ENCODE measurements at places on chromosomes 5 and 9. TPM values are rescaled to one million over a fixed set of nuclear protein-coding genes. Genes with fewer than 3 reads are reported as not detected.

GRCh38 chr9:129140397-129141065, 29.3 kb downstream of the PTPA start:
- peak; percentile 30 for DNase-seq

- DNase-seq, result no peak
Measured at GRCh38 chr5:90347462-90347861, 62.1 kb downstream of the CETN3 start.

GRCh38 chr9:2726650-2727340, 9.5 kb downstream of the KCNV2 start:
- no peak for DNase-seq

DNA sequence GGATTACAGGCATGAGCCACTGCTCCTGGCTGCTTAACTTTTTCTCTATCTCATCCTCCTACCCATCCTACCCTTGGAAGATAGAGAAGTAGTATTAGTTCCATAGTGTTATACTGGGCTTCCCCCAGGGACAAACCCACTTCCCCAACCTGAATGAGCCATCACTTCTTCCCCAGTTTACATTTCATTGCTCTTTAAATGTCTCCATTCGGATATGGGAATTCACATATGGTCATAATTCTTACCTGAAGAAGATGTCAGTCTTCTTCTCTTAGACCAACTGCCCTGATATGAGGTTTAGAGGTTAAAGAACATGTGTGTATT, 1.9 kb downstream of the CD274 start:
- DNase-seq, result no peak

GRCh38 chr9:136700959-136701667, 11.3 kb upstream of the DIPK1B start:
- DNase-seq, result no peak

DNA sequence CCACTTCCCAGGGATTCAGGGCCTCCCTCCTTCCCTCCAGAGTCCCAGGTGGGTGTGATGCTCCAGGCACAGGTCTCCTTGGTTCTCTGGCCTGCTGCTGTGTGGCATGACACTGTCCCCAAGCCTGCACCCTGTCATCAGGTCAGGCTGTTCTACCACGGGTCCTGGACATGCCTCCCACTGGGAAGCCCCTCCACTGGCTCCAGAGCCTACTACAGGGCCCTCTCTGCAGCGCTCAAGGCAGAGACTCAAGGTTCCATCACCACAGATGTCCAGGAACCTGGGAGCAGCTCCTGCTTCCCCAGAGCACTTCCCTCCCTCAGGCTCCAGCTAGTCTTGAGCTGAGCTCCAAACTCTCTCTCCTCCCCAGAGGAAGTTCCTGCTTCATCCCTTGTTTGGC, 237.3 kb downstream of the PBX3 start:
- no peak for DNase-seq

- no peak for DNase-seq
Measured at GRCh38 chr9:101265261-101265660, 119.5 kb downstream of the BAAT start.

GRCh38 chr5:178627259-178627598, 379 bp upstream of the CLK4 start:
- no peak for DNase-seq

DNA sequence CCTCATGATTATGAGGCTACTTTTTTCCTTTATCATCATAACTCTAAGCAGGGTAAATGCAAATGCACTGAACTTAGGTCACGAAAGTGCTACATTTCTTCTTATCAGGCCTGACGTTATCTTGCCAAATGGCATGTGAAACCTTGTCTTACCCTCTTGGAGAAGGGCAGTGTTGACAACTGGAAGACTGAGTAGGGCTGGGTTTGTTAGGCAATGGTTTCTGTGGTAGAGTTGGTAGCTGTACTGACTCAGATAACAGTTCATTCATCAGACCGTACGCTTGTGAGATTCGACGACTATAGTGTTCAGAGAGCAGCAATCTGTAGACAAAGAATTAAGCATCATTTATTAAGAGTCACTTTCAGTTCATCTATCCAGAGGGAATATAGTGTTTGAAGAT, 127.7 kb downstream of the CPLANE1 start:
- DNase-seq, result no peak

DNA sequence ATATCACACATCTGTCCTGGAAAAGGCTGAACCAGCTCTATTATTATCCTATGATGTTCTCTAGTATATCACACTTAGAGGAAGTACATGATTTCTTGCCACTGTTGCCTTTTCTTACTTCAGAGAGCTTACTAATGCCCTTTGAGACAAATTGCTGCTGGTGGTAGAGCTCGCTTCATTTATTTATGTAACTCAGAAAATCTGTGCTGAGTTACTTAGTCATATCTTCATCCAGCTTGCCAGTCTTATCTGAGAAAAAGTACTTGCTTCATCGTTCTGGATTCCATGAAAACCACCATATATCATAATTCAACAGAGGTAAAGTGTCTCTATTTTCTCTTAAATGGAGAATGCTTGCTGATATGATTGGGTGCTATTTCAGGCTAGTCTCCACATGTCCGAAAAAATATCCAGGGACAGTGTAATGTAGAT, 26.6 kb downstream of the PTPDC1 start:
- no peak for DNase-seq

DNA sequence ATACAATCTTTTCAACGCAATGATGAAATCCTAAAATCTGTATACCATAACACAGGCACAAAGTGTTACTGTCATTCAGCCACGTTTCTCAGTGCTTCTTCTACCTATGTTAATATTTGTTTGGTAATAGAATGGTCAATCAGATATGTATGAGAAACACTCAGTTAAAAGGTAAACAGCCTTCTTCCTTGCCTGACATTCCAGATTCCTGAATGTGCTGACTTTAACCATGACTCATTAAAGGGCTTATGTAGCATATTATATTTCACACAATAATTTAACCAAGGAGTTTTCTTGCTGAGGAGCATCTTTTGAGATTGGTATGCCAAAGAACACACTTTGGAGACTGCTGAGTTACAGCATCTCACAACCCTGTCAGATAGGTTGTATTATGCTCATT, 187.6 kb downstream of the CETN3 start:
- DNase-seq, result no peak

GRCh38 chr9:31490551-31491106, 893.8 kb upstream of the ACO1 start:
- no peak for DNase-seq

DNA sequence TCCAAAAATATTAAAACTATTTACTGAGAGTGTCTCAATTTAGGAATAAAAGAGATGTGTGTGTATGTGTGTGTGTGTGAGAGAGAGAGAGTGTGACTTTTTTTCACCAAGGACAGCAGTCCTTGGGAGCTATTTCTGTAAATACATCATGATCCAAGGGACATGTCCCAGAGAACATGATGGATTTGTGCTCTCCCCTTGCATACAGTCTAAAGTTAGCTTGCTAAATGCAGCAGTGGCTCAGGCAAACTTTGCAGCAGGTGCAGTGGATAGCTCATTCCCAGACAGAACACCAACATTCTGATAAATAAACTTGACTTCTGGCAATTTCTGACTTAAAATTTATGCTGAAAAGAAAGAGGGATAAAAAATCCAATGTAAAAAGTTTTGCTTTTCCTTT, 55.4 kb upstream of the SGCD start:
- DNase-seq, result no peak

DNA sequence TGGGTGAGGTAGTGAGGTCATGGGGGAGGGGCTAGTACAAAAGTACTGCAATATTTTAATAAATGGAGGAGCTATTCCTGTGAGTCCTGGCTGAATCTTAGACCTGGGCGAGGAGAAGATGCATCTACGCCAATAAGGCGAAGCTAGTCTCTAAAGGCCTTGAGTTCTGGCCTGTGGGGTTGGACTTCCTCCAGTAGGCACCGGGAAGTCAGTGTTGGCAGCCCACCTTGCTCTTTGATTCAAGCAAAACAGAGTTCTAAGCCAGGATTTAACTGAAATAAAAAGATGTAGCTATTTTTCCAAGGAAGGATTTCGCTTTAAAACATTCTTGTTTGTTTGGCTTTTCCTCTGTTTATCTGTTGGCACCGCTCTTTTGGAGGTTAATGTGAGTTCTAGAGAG, 244.6 kb downstream of the KIF4B start:
- DNase-seq, result no peak

DNA sequence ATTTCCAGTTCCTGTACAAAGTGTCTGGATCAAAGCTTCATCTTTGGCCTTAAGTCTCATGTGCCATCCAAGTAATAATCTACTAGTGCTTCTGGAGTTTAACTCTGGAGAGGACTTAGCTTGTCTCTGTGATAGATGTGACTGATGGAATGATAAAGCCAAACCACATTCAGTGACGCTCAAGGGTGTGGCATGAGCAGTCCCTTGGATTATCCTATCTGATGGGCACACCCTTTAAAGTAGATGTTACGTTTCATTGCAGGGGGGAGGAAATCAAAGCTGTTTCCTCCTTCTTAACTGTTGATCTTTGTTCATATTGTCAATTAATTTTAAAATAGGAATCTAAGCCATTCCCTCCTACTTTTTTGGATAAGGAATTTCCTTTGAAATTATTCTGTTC, 8.5 kb upstream of the EGFLAM start:
- no peak for DNase-seq

DNA sequence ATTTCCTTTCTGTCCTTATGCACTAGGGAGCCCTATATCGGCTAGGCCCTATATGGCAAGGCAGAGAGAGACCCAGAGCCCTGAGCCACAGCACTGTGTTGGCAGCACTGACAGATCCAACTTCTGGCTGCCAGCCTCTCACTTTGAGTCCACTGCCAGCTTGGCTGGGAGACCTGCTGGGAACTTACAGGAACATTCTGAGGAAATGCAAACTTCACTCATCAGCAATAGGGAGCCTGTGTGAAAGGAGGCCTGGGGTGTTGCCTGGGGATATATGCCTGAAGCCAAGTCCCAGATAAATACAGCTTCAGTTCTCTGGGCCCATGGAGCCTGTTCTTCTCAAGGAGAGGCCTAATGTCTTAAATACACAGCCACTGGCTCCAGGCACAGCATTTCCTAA, 78.0 kb downstream of the ADRB2 start:
- no peak for DNase-seq

DNA sequence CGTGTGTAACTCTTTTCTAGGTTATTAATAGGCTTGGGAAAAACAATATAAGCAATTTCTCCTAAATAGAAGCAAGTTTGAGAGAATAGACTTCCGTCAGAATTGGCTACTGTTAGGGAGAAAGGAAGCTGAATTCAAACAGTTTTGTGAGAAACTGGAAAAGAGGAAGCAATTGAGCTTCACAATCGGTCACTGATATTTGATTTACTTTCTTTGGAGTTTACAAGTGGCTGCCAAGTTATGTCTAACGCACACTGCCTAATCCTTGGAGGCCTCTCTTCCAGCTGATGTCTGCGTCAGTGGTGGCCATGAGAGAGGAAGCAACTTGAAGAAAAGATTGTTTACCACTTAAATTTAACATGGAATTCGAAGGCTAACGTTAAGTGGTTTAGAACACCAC, 319.5 kb downstream of the ADGRV1 start:
- DNase-seq, result no peak

DNA sequence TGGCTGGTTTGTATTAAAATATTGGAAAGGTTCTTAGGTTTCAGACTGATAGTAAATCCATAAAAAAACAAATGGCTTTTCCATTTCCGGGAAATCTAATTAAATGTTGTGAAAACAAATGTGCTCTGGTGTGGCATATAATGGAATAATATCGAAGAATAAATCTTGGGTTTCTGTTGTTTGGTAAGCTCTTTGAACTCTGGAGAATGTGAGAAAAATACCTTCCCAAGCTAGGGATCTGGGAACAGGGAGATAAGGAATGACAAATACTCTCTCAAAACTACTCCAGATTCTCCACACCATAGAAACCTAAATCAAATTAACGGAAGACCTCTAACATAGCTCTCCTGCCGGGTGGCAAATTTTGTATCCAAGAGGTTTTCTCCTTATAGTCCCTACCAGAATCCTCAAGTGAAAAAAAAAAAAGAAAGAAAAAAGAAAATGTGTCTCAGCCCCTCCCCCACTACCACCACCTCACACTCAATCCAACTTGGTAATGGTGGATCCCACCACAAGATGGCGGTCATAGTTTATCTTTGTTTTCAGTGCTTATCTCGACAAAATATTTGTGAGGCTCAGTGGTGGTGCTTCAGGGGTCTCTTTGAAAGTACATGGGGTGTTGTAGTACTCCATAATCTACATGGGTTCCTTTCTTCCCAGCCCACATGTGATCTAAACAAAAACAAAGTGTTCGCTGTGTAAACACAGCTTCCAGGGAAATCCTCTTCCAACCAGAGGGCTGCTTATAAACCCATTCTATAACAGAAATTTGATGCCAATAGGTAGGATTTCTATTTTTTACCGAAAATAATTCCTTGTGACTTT, 54.5 kb upstream of the FST start:
- DNase-seq, result no peak

DNA sequence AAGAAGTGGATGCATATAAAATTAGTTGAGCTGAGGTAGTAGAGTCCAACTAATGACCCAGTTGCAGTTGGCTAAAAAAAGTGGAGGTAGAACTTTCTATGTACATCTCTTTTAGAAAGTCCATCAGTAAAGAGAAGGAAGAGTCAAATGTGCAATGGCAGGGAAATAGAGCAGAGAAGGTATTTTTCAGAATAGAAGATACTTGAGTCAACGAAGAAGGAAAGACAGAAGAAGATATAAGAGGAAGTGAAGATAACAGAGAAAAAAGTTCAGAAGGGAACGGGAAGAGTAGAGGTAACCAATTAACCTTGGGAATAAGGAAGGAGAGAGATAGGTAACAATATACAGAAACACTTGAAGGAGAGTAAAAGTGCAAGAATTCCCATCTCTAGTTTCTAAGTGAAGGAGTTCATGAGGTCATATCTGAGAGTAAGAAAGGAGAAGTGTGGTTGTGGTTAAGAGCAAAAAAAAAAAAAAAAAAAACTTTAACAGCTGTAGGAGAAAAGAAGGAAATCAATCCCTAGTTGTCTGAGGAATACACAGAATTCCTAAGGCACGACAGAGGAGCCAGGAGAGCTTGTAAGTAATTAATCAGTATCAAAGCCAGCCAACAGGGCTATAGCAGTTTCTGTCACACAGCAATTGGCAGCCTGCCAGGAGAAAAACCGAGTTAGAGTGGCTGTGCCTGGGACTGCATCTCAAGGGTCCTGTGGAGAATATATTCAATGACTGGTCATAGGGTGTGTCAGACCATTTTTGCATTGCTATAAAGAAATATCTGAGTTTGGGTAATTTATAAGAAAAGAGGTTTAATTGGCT, 61.0 kb downstream of the ARL15 start:
- no peak for DNase-seq

GRCh38 chr5:107770051-107770450, 99.3 kb upstream of the EFNA5 start:
- DNase-seq, result no peak

GRCh38 chr9:107805201-107805600, 315.6 kb upstream of the KLF4 start:
- no peak for DNase-seq

PCDHB5 gene
- total RNA-seq, result 29.4 TPM

PCDHGA2 gene
- 0.72 TPM for total RNA-seq

LMX1B gene
- total RNA-seq, result 9.1 TPM

BRINP1 gene
- 1.1 TPM for total RNA-seq

CDKN2B gene
- 1.2 TPM for total RNA-seq

FGFR4 gene
- 244 TPM for total RNA-seq

PTGDS gene
- total RNA-seq, result not detected

MLANA gene
- total RNA-seq, result not detected

CCDC180 gene
- total RNA-seq, result 12.5 TPM

DDX4 gene
- not detected for total RNA-seq

SLC12A7 gene
- 76.3 TPM for total RNA-seq

SERF1A gene
- total RNA-seq, result 22.3 TPM

IL9 gene
- not detected for total RNA-seq

PSMD5 gene
- total RNA-seq, result 47.9 TPM

LCN2 gene
- not detected for total RNA-seq

AGXT2 gene
- total RNA-seq, result not detected

SNX24 gene
- total RNA-seq, result 20.8 TPM

Data from progenitor cell of endocrine pancreas (in vitro differentiated cells).